ENCODE measurements at places on chromosomes 7 and 10.

DNA sequence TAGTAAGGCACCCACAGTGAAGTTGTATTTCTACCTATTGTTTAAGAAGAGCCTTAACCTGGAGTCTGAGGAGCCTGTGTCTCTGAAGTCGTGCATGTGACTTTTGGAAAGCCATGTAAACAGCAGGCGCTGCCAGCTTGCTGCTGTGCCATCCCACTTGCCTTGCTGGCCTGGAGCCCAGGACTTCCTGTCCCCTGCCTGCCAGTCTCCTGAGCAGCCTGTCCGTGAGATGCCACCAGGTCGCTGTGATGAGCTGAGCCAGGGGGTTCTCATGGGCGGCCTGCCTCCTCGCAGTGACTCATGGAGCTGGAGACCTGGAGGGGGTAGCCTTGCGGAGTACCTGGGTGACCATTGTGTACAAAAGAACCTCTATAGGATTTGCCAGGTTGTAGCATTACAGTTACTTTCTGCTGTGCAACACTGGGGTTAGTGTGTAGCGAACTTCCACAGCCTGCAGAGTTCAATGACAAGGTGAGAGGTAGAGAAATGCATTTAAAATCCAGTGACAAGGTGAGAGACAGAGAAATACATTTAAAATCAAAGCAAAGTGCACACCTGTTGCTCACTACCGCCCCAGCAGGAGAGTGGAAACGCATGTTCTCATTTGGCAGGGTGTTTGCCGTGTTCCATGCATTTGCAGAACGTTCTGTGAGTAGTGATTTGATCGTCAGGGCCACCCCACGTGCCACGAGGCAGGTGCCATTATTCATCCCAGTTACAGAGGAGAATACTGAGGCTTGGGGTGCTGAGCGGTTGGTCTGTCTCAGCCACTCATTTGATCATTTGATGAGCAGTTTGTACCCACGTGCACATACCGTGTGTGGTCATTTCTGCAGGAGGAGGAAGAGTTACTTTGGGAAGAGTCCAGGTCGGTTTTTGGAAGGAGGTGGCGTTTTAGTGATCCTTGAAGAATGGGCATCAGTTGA is 36.6 kb upstream of the BHLHA15 start:
- no peak for DNase-seq

- DNase-seq: no peak
Measured at GRCh38 chr10:14617852-14618251, 156.8 kb downstream of the FAM107B start.

GRCh38 chr7:156504687-156505545 is 135.7 kb upstream of the RNF32 start:
- no peak for DNase-seq

DNA sequence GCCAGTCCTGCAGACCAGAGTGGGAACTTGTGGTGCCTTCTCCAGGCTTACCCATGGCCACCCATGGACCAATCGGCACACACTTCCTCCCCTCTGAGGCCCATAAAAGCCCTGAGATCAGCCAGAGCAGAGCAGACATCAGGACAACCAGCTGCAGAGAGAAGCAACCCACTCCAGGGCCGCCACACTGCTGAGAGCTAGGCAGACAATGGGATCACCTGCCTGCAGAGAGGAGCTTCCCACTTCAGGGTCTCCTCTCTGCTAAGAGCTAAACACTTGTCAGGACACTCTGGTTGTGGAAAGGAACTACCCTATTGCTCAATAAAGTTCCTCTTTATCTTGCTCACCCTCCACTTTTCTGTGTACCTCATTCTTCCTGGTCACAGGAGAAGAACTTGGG is 34.0 kb downstream of the C7orf25 start:
- DNase-seq: no peak

DNA sequence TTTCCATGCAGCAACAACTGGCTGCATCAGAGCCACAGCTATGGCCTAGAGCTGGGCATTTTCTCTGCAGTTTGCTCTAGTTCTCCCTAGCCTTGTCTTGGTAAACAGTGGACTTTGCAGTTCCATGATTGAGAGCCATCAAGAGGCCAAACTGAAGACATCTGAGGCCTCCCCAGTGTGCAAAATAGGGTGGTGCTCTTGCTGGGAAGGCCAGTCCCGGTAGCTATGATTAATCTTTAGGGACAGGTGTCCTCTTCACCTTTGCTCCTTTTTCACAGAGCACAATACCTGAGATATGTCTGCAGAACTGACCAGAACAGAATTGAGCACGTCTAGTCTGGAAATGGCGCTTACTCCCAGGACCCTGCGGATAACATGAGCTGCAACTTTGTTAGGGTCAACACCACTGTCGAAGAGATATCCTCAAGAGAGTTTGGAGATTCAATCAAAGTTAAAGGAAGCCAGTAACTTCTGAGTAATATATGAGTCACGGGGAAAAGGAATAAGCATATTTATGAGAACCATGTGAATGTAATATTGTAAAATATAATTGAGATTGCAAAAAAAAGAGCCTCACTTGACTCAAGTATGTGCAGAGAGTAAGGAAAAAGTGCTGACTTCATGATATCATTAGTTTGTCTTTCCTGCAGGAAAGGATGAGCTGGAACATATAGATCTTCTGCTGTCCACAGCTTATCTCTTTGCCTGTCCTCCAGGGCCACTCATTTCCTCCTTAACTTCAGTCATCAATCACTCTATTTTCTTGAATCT is 76.7 kb downstream of the ANK3 start:
- DNase-seq: no peak

DNA sequence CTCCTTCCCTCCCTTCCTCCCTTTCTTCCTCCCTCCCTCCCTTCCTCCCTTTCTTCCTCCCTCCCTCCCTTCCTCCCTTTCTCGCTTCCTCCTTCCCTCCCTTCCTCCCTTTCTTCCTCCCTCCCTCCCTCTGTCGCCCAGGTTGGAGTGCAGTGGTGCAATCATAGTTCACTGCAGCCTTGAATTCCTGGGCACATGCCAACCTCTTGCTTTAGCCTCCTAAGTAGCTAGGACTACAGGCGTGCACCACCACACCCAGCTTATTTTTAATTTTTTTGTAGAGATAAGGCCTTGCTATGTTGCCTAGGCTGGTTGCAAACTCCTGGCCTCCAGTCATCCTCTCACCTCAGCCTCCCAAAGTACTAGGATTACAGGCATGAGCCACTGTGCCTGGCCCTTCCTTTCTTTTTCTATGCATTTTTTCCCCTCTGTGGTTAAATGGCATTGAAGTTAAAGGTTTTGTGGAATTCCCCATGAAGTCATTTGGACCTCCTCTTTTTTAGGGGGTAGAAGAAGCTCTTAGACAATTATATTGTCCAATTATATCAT is 9.6 kb downstream of the KLHDC10 start:
- no peak for DNase-seq
